CD8-positive, alpha-beta memory T cell (primary cell): ENCODE measurements at places on chromosomes 6 and 20.

DNA sequence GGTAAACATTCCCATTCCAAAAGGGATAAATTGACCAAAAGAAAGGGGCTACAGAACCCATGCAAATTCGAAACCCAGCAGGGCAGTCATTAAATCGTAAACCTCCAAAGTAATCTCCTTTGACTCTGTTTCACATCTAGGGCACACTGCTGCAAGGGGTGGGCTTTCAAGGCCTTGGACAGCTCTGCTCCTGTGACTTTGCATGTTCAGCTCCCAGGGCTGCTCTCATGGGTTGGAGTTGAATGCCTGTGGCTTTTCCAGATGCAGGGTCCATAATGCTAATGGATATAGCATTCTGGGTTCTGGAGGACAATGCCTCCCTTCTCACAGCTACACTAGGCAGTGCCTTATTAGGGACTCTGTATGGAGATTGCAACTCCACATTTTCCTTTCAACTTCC lies 211.9 kb upstream of the MANEA start:
- no peak for DNase-seq

DNA sequence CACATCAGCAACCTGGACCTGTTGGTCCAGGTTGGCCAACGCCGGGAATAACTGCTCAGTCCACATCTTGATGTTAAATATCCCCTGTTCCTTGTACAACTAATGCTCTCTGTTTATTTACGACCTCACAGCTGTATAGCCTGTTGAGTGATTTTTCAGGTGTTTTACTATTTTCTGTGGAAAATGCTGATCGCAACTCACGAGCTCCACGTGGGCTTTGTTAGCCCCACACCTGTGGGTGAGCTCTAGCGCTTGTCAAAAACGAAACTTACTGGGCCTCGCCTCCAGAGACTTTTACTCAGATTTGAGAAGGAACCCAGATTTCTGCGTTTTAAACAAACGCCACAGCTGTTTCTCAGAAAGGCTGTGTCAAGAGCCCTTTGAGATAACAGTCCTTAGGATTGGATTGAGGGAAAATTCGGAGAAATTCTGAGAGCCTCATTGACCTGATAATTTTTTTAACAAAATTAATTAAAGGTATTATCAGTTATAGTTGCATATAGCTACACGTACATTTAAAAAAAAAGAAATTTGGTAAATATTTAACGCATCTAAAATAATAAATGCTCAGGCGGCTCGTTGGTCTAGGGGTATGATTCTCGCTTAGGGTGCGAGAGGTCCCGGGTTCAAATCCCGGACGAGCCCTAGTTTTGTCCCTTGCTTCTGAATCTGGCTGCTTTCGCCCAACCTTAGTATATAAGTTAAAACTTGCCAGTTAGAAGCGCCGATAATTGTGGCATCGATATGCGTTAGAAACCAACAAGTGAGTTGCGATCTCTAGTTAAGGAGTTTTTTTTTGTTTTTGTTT lies 16.7 kb downstream of the HMGN4 start:
- DNase-seq = peak; percentile 61

- DNase-seq = no peak
These were observed 3.3 kb downstream of the WFDC3 start for GRCh38 chr20:45788351-45788750.

GRCh38 chr6:93358435-93358834 lies 60.9 kb downstream of the EPHA7 start:
- no peak for DNase-seq

- DNase-seq = no peak
These were observed at the start of gene VSX1 for GRCh38 chr20:25081730-25082497. TSS of gene VSX1 (minus strand) at chr20:25082141. CDS start at chr20:25082096, 45 bp downstream.

DNA sequence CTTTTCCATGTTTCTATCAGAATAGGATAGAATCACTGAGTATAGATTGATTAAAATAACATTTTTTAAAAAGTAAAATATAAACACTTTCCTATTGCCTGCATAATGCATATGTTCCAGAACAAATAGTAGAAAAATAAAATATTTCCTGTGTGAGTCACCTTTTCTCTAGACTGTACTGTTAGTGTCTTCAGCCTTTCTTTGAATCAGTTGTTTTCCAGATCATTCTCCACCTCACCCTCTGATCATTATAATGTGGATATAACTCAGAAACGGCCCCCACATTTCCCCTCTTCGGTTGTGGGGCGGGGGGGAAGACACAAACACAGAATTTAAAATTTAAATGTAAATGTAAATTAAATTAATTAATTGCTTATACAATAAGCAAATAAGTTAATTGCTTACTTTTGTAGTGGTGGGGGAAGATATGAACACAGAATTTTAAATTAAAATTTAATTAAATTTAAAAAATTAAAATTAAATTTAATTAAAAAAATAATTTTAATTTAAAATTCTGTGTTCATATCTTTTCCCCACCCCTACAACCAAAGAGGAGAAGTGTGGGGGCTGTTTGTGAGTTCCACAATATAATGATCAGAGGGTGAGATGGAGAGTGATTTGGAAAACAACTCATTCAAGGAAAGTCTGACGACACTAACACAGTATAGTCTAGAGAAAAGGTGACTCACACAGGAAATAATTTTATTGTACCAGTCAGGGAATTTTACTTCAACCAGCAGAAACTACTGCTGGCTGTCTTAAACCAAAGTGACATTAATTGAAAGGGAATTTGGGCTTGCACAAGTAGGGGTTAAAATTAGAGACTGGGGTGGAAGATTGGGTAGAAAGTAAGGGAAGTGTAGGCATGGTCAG lies 37.1 kb upstream of the PROKR2 start:
- no peak for DNase-seq

- no peak for DNase-seq
These were observed 386.1 kb downstream of the LAMA2 start for GRCh38 chr6:129269076-129269475.

DNA sequence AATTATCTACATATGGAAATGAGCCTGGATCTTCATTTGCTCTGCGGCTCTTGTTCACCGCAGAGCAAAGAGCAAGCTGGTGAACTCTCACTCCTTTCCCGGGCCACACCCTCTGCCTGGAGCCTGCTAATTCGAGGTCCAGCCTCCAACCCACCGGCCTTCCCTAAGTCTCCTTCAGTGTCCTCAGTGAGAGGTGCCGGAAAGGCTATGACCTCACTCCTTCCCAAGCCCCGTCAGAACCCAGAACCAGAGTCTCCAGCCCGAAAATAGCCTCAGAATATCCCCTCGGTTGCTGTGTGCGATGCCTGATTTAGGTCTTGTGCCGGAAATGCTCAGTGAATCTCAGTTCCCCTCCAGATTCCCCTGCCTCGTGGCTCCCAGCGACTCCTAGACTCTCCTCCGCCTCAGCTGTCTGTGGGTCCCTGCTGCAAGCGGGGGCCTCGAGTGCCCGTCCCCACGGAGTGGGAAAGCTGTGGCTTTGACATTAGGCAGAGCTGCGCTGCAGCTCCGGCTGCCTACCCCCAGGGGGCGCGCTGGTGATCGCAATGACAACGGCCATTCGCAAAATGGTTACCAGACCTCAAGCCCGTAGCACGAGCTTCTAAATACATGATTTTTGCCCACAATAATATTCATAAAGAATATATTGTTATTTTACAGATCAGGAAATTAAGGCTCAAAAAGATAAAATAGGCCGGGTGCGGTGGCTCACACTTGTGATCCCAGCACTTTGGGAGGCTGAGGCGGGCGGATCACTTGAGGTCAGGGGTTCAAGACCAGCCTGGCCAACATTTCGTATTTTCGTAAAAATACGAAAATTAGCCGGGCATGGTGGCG lies 4.1 kb upstream of the BNIP5 start:
- peak; percentile 62 for DNase-seq

GRCh38 chr20:38888059-38888831 lies 38.0 kb upstream of the FAM83D start:
- DNase-seq = no peak

- no peak for DNase-seq
These were observed 38.7 kb downstream of the ZBTB2 start for GRCh38 chr6:151352410-151353396.

DNA sequence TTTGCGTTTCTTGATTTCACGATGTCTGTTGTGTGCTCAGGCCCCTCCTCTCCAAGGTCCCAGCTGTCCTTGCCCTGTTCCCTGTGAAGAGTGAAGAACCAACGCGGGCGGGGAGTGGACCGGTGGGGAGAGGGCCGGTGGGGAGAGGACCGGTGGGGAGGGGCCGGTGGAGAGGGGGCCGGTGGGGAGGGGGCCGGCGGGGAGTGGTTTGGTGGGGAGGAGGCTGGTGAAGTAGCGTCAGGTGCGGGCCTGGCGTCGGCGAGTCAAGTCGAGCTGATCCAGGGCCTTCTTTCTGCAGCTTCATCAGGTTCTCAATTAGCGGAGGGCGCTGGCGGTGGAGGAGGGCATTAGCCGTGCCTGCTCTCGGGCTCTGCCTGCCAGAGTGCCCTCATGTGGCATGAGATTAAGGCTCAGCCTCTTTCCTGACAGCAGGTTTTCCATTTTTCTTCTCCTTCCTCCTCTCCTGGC lies 21.2 kb upstream of the BHLHE23 start:
- peak; percentile 48 for DNase-seq

GRCh38 chr6:5619249-5619648 lies 357.9 kb downstream of the FARS2 start:
- DNase-seq = peak; percentile 8

- no peak for DNase-seq
These were observed 57.3 kb upstream of the SMLR1 start for GRCh38 chr6:130769861-130770260.

DNA sequence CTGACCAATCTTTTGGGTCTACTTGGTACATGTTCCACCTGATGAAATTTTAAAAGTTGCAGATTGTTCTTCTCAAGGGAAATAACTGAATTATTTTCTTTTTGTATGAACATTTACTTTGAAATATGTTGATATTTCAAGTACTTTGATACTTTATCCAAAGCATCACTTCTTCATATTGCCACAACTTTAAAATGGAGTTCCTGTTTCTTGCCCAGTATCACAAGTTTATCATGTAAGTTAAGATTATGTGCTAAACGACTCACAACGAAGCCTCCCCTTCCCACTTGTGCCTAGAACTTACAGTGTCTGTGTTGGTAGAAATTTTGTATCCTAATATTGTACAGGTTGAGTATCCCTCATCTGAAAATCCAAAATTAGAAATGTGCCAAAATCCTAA lies 108.4 kb downstream of the ARID1B start:
- DNase-seq = no peak

- peak; percentile 75 for DNase-seq
These were observed 128.8 kb downstream of the SOBP start for GRCh38 chr6:107618672-107619071.

DNA sequence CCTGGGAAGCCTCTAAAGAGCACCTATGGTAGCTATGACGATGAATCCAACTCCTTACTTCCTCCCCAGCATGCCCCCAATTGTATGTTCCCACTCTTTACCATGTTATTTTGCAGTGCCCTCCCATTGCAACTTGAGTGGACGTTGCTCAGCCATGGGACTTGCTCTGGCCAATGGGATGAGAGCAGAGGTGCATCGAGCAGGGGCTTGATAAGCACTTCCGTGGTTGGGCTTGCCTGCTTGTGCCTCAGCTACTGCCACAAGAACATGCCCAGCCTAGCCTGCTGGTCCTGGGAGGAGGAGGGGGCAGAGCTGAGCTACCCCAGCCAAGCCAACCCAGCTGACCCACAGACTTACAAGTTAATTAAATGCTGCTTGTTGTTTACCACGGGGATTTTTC lies 71.1 kb upstream of the CTNNBL1 start:
- DNase-seq = no peak

DNA sequence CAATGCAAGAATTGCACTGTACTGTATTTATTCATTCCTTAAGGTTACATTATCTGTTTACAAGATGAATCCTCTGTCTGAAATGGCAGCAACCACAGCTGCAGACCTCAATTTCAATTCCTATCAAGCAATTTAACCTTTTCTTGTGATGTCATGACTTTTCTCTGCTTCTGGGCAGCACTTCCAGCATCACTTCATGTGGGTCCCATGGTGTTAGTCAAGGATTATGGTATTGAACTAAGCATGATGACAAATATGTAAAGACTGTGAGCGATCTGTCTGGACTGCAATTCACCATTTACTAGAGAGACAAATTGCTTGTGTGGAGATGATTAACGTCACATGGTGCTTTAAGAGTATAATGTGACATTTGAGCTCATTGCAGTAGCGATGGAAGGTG lies 90.5 kb upstream of the CCN2 start:
- no peak for DNase-seq

GRCh38 chr20:60361761-60362395 lies 403.7 kb downstream of the CDH26 start:
- DNase-seq = no peak

- DNase-seq = no peak
These were observed 97.6 kb upstream of the CST7 start for GRCh38 chr20:24851346-24852019.

- no peak for DNase-seq
These were observed 189.0 kb downstream of the NFATC2 start for GRCh38 chr20:51353491-51353890.

- DNase-seq = no peak
These were observed 270.8 kb downstream of the CDKAL1 start for GRCh38 chr6:20805021-20805420.

DNA sequence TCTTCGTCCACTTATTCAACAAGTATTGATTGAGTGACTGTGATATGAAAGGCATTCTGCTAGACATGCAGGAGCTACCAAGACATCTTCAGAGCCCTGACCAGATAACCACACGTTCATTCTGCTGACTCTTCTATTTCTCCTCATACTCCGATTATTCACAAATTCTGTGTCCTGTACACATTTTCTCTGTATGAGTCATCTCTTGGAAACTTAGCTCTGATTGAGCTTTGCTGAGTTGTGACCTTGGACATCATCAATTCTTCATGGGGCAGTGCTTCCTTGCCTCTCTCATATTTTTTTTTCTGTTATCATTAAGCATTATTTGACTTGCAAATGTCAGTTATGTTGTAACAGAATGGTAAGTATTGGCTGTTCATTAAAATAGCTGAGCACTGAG lies 351.6 kb upstream of the CNR1 start:
- DNase-seq = no peak

GRCh38 chr6:15500078-15500740 lies 162.6 kb downstream of the DTNBP1 start:
- no peak for DNase-seq

DNA sequence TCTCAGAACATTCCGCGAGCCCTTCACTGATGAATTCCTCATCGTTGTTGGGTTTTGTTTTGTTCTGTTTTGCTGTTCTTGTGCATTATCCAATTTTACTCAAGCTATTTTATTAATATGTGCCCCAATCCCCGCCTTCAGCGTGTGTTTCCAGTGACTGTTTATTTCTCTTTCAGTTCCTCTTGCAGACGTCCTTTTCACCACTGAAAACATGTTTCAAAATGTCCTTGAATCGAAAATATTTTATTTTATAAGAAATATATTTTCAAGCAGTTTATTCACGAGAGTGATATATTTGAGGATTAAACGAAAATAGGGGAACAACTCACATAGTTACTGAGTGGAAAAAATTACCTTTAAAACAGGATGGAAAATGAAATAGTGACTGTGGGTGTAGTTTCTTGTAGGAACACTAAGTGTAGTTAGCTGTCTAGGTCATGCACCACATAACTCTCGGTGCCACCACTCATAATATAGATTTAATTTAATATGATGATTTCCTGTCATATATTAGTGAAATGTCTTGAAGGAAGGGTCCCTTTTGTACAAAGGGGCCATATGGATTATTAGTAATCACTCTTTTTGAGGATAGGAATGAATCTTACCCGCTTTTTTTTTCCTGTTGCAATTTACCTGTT lies 45.3 kb upstream of the HDDC2 start:
- DNase-seq = no peak

GRCh38 chr20:18589941-18590674 lies 2.3 kb downstream of the DTD1 start:
- DNase-seq = no peak

GRCh38 chr6:141728330-141728729 lies 404.4 kb upstream of the GJE1 start:
- no peak for DNase-seq
